A549 treated with CpdA at 1 μM for 4 hours (cell line): ENCODE measurements at places on chromosomes 5 and 9. TPM values are rescaled to one million over a fixed set of nuclear protein-coding genes. Genes with fewer than 3 reads are reported as not detected.

Gene MSX2
- total RNA-seq: 4.6 to 6.7 TPM (median 6.3 TPM) in 5 replicates

Gene SLC6A18
- not detected in 5 replicates for total RNA-seq

Gene FBP1
- not detected in 5 replicates for total RNA-seq

Gene QRFP
- total RNA-seq: not detected in 5 replicates

Gene GPR150
- total RNA-seq: 0.07 to 0.15 TPM (median 0.08 TPM) in 4 of 5 replicates, not detected in the other
